ENCODE measurements at places on chromosomes 2 and 18. TPM values are rescaled to one million over a fixed set of nuclear protein-coding genes. Genes with fewer than 3 reads are reported as not detected.

Gene LYPD6B
- 7.7 TPM for polyA plus RNA-seq

Gene TDRD15
- not detected for polyA plus RNA-seq

Gene CCDC85A
- polyA plus RNA-seq, result 24.7 TPM

Gene PEX13
- polyA plus RNA-seq, result 91.3 TPM

Gene FOXD4L1
- 0.82 TPM for polyA plus RNA-seq

Gene AQP12B
- not detected for polyA plus RNA-seq
